ENCODE measurements at places on chromosomes 7 and 10.

GRCh38 chr7:154627646-154628290 is 375.2 kb downstream of the PAXIP1 start:
- DNase-seq: no peak

DNA sequence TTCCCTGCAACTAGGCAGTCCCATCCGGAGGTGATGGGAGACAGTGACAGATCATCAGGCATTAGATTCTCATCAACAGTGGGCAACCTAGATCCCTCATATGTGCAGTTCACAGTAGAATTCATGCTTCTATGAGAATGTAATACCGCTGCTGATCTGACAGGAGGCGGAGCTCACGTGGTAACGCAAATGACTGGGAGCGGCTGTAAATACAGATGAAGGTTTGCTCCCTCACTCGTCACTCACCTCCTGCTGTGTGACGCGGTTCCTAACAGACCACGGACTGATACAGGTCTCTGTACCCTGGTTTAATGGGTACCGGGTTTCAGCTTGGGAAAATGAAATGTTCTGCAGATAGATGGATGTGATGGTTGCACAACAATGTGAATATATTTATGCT is 47.8 kb upstream of the PIK3AP1 start:
- DNase-seq: no peak

DNA sequence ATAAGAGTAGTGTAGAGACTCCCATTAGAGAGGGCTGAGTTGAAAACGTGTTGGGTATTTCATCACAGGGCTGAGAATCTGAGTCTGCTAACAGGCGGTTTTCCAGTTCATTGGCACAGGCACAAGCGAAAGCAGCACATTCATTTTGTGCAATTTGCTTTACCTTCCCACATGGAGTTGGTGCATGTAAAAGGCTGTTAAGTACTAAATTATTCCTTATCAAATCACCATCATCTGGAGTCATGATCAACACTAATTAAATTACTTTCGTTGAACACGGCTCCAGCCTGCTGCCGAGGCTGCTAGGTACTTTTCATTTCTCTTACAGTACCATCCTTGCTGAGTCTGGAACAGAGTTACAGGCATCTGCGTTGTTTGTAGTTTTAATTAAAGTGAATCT is 43.8 kb downstream of the ETV1 start:
- DNase-seq: no peak

GRCh38 chr10:37456456-37456855 is 331.1 kb downstream of the ANKRD30A start:
- no peak for DNase-seq

DNA sequence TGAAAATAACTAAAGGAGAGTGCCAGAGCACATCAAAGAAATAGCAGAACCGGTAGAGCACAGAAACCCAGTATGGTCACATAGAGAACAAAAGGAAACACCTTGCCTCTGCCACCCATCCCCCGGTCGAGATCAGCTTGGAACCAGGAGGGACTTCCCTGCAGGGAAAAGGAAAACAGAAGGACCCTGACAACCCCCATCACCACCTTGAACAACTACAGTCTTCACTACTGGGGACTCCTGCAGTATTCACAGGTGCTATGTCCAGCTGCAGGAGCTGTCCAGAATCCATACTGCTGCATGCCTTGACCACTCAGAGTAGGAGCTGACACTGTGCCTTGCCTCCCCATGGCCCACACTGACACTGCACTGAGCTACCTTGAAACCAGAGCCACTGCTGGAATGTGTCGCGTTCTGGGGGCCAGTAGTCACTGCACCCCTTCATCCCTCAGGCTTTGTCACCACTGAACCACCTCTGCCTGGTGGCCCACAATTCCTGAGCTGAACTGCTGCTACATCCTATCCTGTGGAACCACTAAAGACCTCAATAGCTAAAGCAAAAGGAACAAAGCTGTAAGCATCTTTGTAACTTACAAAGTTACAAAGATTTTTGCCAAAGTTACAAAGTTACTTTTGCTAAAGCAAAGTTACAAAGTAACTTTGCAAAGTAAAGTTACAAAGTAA is 66.8 kb downstream of the TRIL start:
- no peak for DNase-seq

DNA sequence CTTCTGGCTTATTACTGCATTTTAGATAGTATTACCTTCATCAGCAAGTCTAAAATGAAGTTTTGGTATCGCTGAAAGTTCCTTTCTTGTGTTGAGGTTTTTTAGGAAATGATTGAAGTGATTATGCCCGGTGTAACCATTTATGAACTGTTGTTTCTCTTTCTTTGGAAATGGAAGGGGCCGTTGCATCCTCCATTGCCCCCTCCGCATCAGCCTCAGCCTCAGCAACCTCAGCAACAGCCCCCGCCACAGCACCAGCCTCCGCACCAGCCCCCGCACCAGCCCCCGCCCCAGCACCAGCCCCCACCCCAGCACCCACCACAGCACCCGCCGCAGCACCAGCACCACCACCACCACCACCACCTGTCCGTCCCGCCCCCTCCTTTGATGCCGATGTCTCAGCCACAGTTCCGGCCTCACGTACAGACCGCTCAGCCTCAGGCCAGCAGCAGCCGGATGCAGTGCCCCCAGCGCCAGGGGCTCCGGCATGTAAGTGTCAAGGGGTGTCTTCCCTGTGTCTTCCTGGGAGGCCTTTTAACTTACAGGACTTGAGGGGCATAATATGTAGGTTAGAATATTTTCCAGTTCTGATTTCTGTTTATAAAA is 72.6 kb downstream of the SHH start:
- DNase-seq: no peak

GRCh38 chr7:2862831-2863361 is 18.8 kb upstream of the GNA12 start:
- peak; percentile 43 for DNase-seq

DNA sequence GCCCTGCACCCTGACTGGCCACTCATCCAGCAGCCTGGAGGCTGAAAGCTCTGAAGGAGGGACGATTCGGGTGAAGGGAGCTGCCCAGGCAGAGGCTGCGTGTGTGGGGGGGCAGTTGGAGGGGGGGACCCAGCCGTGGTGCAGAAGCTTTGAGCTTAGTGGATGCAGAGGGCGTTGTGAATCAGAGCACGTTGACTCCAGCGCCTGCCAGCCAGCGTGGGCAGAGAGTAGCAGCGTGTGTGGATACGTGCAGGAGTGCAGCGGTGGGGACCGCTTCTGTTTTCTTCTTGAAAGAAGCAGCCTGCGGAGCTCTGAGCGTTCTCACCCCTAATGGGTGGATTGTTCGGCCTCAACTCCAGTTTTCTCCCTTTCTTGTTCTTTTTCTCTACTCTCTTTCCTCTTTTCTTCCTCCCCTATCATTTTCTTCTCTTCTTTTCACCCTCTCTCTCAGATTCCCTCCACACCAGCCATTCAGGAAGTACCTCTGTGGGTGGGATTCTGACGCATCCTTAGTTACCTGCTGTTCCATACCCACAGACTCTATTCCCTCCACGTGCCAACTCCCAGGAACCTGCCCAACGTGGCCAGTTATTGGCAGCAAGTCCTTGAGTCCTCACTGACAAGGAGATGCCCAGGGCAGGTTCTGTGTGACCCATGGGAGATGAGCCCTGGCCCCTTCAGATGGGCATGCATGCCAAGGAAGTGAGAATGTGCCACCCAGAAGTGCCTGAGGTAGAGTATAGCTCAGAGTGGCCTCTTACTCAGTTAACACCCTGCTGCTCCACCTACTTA is 47.4 kb downstream of the SORCS3 start:
- DNase-seq: no peak

- DNase-seq: no peak
These were observed 177.8 kb upstream of the PLPP4 start for GRCh38 chr10:120279196-120279595.

DNA sequence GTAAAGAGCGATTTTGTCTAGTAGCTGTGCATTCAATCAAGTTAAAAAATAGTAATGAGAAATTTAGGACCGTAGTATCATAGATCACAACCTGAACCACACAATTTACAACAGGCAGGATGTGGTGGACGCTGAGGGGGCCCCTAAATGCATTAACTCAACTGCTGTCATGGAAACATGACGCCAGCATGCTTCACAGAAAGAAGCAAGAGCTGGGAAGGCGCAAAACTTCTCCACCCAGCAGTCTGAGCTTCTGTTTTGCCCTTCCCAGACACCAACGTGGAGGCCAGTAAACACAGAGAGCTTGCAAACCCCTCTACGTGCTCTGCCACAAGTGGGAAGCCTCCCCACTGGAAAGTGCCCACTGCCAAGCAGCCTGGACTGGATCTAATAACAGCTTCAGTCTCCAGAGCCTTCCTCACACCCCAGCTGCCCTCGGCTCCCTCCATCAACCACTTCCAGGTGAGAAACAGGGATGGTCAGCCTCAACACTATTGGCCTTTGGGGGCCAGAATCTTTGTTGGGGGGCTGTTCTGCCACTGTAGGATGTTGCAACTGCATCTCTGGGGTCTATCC is 151.8 kb downstream of the SFMBT2 start:
- DNase-seq: peak; percentile 65

GRCh38 chr7:37719077-37719476 is 35.5 kb downstream of the GPR141 start:
- no peak for DNase-seq

GRCh38 chr10:118516716-118517115 is 78.7 kb downstream of the PRLHR start:
- DNase-seq: no peak

- no peak for DNase-seq
These were observed 80.3 kb upstream of the FAM171A1 start for GRCh38 chr10:15451137-15452094.

GRCh38 chr7:131305152-131305551 is 22.5 kb upstream of the MKLN1 start:
- no peak for DNase-seq
